ENCODE measurements at places on chromosomes 6 and 20.
A peak's percentile ranks its signal among the peaks of the same experiment; 100 is the strongest.

DNA sequence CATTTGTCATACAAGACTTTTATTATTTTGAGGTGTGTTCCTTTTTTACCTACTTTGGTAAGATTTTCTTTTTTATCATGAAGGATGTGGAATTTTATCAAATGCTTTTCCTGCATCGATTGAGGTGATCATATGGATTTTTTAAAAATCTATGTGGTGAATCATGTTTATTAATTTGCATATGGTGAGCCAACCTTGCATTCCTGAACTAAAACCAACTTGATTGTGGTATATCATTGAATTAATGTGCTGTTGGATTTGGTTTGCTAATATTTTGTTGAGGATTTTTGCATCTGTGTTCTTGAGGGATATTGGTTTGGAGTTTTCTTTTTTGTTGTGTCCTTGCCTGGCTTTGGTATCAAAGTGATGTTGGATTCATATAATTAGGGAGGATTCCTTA is 848.1 kb upstream of the EYS start:
- no peak for DNase-seq

GRCh38 chr6:15574486-15574885 is 88.3 kb downstream of the DTNBP1 start:
- no peak for DNase-seq

GRCh38 chr20:41769592-41770018 is 151.4 kb upstream of the CHD6 start:
- no peak for DNase-seq

DNA sequence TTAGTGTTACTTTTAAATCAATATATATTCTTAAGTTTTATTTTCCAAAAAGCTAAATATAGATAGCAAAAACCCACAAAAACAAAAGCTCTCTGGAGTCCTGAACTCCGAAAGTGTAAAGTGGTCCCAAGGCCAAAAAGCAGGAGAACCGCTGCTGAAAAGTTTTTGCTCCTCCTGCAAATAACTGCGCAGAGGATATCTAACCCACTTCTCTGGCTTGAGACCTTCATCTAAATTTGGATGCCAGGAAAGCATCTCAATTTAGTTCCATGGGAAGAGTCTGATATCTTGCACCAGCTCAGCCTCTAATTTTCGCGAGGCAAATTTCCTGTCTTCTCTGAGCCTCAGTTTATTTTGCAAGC is 523 bp downstream of the MRPS10 start:
- no peak for DNase-seq

DNA sequence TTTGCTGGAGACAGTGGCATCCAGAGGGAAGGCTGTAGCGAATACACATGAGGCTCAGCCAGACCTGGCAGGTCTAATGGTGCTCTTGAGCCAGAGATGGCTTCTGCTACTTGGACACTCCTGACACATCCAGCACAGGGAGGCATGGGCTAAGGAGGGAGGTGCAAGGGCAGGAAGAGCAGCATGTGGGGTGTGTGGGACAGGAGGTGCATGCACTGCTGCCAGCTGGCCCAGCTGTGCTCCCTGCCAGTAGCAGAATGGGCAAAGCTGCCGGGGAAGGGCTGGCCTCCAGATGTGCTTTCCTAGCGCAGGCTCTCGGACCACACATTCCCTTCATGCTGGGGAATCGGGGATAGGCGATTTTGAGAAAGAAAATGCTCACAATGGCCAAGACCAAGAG is 309.2 kb downstream of the CDC5L start:
- DNase-seq, result no peak

DNA sequence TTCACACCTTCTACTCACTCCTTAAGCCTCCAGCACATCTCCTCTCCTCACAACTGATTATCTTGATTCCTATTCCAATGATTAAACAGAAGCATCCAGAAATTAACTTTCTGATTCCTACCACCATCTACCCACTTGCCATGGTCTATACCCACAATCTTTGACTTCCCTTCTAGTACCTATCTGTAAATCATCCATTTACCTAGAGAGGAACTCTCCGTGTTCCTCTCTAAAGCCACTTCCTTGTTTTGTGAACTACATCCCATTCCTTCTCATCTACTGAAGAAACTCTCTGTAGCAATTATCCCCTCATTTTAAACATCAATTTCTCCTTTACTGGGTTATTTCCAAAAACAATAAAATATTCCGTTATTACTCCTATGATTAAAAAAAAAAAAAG is 167.3 kb downstream of the ARHGAP18 start:
- DNase-seq, result no peak

DNA sequence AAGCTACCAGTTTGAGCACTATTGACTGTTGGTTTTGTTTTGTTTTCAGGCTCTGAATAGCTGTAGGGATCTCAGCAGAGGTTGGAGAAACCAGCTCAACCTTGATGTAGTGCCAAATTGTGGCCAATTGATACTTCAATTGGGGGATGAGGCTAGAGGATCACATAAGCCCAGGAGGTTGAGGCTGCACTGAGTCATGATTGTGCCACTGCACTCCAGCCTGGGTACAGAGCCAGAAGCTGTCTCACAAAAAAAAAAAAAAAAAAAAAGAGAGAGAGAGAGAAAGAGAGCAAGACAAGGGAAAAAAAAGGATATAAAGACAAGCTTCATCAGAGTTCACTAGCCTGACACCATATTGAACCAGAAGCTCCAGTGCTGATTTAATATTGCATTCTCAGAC is 702.1 kb downstream of the FRK start:
- no peak for DNase-seq

DNA sequence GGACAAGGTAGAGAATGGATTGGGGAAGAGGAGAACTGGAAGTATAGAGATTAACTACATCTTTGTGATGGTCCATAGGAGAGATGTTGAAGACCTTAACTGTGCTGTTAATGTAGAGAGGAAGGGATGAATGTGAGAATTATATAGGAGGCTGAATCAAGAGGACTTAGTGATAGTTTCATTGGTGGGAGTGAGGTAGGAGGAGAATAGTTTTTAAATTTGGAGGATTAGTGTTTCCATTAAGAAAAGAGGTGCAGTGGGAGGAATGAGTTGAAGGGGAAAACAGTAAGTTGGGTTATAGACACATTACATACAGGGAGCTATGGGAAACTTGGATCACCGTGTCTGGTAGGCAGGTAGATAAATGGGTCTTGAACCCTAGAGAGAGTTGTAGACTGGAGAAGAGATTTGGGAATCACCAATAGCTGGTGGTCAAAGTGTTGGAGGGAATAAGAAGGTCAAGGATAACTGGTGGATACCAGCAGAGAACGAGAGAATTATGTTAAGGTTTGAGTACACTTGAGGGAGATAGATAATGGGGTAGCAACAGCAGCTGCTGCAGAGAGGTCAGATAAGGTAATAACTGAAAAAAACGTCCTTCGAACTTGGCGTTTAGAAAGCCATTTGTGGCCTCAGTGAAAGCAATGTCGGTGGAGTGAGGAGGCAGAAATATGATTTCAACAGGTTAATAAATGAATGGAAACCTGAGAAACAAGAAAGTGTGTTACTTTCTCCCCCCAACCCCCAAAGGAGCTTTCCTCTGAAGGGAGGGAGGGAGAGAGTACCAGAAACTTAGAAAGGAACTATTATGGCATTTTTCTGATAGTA is 3.1 kb downstream of the C6orf89 start:
- no peak for DNase-seq

DNA sequence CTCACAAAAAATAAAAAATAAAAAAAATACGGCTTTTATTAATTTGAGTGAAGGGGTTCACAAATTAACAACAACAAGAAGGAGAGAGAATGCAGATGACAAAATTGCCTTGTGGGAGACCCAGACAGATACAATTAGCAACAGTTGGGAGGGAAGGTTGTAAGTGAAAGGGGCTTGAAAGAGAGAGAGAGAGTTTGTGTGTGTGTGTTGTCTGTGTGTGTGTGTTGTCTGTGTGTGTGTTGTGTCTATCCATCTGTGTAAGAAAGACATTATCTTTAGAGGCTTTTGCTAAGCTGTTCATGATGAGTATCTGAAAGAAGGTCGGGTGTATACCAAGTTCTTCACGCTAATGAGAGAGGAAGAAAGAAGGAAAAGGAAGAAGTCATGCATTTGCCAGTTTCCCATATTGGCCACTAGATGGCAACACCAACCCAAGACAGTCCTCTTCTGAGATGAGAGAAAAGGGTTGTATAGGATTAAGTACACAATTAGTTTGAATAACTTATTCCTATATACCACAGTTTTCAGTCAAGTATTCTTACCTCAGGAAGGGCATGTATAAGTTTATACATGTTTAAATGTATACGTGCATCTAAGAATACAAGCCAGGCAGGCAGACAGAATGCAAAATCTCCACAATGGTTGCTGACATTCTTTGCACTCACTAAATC is 63.7 kb upstream of the CD2AP start:
- peak; percentile 51 for DNase-seq

DNA sequence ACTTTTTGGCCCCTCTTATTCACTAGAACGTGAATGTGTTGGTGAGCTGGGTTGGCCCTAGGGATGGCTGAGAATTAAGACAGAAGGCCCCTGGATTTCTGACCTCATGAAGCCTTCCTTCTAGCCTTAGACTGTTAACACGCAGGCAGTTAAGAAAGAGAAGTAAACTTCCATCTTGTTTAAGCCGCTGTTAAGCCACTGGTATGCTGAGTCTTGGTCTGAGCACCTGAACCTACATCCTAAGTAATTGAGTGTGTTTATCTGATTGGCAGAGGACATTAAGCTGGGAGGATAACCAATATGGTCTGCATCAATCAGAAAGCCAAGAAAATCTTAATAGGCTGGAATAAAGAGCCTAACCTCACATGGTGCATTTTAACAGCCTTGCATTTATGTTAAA is 535.0 kb upstream of the ARID1B start:
- DNase-seq, result no peak

DNA sequence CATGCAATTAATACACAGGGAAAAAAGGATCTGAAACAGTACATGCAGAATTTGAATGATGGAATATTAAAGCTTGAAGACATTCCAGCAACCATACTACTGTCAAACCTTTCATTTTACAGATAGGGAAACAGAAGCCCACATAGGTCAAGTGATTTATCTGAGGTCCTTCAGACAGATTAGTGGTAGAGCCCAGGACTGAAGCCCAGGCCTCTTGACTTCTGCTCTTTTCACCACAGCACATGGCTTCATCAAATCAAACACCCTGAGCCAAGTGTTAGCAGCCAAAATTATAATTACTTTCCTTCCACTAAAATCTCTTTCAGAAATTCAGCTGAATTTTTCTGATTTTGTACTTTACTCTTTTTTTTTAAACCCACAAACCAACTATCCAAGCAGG is 435.6 kb upstream of the RUNX2 start:
- DNase-seq, result no peak

GRCh38 chr6:3325210-3325609 is 66.5 kb downstream of the PSMG4 start:
- DNase-seq, result no peak

DNA sequence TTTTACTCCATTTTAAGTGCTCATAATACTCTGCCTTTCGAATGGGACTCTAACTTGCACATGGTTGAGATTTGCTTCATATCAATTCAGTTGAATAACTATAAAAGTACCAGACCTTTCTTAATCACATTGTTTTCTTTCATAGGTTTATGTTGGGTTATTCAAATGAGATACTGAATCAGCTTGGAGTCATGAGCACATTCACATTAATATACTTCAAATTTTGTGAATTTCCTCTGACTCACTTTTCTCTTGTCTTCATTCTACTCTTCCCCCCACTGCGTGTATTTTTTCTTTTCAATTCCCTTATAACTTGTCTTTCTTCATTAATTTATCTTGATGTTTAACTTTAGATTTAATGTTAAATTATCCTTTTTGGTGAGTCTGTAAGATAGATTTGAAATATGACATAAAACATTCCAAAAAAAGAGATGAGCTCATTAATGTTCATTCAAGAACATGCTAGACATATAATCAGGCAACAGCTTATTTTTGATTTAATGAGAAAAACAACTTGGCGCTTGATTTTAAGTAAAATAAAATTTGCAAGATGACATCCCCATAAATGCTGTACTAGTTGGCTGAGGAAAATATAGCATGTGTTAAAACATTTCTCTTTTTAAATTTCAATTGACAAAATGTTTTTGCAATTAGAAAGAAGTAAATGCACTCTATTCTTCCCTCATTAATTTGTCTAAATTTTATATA is 736.0 kb downstream of the CD109 start:
- no peak for DNase-seq

DNA sequence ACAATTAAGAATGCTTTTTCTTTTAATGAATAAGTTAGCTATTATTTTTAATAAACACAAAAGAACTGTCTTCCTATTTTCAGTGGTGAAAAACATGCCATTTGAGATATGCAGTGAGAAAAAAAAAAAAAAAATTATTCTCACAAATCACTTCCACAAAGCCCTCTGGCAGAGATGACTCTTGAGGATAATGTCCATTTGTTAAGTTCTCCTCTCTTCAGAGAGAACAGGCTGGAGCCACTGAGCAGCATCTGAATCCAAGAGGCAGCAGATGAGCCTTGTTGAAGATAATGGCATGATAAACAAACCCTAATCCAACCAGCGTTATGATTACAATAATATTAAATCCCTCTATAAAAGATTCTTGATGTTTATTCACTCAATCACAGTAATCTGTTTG is 105.0 kb downstream of the PTPRK start:
- no peak for DNase-seq

GRCh38 chr6:167150941-167151549 is 6.7 kb downstream of the GPR31 start:
- no peak for DNase-seq

DNA sequence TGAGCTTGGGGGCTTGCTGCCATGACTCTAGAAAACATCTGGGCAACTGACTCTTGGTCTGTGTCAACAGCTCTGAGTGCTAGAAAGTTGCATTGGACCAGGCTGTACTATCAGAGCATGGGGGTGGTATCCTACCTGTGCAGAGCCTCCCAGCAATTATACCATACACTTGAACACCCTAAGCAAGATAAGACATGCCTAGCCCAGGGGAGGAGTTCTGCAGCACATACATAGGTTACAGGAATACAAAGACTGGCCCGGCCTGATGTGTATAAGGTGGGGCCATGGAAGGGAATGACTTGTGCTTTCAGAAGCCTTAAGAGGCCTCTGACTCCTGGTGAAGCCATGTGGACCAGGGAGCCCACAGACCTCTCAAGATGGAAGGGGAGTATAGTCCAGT is 11.4 kb upstream of the MOCS1 start:
- DNase-seq, result no peak

- DNase-seq, result no peak
These were observed 101.4 kb upstream of the CEP85L start for GRCh38 chr6:118752803-118753202.

- DNase-seq, result no peak
These were observed 8.0 kb downstream of the REPS1 start for GRCh38 chr6:138979813-138980668.

DNA sequence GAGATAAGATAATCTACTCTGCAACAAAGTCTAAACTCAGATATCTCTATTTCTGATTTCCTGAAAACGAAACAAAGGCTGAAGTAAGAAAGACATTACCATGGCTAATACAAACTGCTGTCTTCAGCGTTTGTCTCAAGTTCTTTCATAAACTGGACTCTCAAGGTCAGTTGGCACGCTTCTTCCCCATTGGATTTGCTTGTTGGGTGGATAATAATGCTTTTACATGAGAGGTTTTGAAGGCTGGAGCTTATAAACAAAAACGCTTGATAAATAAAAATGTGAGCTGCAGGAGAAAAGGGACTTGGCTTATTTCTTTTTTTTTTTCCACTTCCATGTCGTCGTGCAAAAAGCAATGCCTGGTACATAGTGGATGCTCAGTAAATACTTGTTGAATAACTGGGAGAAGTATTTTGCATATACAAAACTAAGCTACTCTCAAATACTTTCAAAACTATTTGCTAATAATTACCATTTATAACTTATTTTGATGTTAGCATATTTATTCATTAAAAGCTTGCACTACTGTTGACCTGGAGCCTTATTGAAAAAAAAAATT is 65.7 kb upstream of the EEF1A1 start:
- DNase-seq, result no peak

Measured in central memory CD4-positive, alpha-beta T cell (primary cell).